ENCODE measurements at places on chromosomes 13 and 19.

- DNase-seq, result no peak
These were observed 248.1 kb downstream of the HS6ST3 start for GRCh38 chr13:96338030-96338429.

- DNase-seq, result no peak
These were observed 234.7 kb downstream of the NHLRC3 start for GRCh38 chr13:39272994-39273393.

GRCh38 chr13:113454936-113455335, 1.6 kb upstream of the ADPRHL1 start:
- DNase-seq, result no peak

DNA sequence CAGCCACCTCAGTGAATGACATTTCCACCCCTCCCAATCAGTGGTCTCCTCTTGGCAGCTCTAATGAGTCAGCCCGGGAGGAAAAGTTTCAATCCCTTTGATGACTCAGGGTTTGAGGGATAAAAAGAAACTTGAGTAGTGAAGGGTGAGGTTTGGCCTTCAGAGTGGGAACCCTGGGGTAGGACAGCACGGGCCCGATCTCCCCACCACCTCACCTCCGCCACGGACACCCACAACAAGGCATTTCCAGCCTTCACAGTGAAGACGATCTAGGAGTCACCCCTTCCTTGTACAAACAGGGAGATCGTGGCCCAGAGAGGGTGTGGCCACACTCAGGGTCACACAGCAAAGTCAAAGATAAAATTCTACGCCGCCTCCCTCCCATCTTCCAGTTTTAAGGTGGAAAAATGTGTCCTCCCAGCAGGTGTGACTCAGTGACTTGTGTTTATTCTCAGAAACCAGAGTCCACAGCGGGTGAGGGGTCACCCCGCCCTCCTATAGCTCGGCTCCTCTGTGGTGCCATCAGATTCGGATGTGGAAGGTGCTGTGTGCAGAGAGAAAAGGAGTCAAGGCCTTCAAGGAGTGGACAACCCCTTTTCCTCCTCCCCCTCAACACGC, 12.3 kb downstream of the CIB3 start:
- DNase-seq, result no peak

GRCh38 chr13:99375738-99376080, 68.5 kb upstream of the GPR183 start:
- DNase-seq, result peak; percentile 18

- no peak for DNase-seq
These were observed 36.7 kb downstream of the FAM124A start for GRCh38 chr13:51258612-51259548.

GRCh38 chr19:13031917-13032623, 36.8 kb downstream of the NFIX start:
- no peak for DNase-seq

DNA sequence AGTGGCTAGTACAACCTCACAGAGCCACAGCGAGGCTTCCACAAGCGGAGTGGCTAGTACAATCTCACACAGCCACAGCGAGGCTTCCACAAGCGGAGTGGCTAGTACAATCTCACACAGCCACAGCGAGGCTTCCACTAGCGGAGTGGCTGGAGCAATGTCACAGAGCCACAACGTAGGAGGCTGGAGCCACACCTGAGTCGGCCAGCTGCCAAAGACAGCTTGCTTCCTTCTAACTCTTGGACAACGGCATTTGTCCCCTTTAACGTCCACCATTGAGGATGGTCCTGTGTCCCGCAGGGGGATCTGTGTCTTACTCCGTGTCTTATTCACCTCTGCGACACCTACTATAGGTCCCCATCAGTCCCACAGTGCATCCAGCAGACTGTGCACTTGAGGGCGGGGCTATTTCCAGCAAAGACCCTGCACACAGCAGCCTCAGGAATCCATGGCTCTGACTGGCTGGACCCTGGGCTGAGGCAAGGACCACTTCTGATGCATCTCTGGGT, 3.7 kb downstream of the ZNF787 start:
- DNase-seq, result no peak

DNA sequence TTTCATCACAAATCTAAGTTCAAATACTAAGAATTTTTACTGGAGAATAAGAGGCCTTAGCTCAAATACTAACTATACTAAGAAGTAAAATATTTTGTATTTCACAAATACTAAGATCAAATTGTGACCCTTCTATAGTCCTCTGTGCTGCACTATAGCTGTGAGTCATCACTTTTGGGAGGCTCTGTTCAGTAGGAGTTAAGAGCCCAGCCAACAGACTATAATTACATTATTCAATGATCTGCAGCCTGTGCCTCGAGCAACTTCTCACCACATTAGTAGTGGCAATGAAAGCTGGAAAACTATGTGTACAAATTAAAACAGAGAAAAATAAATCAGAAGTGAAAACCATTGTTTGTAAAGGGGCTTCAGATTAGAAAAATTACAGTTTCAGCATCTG, 147.3 kb upstream of the GPC6 start:
- no peak for DNase-seq

DNA sequence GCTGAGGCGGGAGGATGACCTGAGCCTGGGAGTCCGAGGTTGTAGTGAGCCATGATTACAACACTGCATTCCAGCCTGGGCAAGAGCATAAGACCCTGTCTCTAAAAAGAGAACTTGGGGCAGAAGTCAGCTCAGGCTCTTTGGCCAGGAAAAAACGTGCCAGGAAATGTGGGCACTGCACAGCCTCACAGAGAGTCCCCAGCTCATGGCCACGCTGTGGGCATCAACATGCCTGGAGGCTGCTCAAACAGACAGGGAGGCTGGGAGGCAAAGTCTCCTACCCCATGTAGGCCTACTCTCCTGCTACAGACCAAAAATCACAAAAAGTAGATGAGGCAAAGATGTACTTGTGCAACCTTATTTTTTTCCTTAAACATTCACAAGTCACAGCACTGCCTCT, 49.4 kb downstream of the PEPD start:
- no peak for DNase-seq

DNA sequence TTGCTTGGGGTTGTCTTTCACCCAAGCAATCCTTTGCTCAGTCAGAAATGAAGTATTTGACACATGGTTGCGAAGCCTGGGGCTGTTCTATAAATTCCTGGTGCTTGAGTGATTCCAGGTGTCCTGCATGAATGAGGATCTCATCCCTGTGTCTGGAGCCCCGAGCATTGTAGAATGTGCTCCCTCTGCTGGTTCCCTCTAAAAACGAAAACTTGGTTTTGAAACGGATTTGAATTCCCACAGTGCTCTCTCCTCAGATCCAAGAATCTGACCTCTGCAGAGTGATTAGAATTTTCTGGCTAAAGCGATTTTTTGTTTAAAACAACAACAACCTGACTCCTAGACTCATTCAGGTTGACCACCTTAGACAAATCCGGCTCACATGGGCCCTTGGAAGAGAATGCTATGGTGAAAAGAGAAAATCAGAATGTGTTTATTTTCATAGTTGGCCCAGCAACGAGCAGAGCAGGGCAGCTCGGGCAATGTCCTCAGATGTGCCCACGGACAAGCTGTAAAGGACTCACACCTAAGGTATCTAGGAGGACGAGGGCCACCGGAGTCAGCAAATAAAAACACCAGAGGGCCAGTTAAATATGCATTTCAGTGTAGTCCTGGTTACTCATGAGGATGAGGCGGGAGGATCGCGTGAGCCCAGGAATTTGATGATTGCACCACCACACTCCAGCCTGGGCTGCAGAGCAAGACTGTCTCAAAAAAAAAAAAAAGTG, 8.7 kb upstream of the ATP12A start:
- DNase-seq, result no peak

GRCh38 chr13:36666477-36667229, 7.2 kb upstream of the SERTM1 start:
- no peak for DNase-seq

- DNase-seq, result no peak
These were observed 715.7 kb downstream of the SLITRK1 start for GRCh38 chr13:83166550-83166949.

DNA sequence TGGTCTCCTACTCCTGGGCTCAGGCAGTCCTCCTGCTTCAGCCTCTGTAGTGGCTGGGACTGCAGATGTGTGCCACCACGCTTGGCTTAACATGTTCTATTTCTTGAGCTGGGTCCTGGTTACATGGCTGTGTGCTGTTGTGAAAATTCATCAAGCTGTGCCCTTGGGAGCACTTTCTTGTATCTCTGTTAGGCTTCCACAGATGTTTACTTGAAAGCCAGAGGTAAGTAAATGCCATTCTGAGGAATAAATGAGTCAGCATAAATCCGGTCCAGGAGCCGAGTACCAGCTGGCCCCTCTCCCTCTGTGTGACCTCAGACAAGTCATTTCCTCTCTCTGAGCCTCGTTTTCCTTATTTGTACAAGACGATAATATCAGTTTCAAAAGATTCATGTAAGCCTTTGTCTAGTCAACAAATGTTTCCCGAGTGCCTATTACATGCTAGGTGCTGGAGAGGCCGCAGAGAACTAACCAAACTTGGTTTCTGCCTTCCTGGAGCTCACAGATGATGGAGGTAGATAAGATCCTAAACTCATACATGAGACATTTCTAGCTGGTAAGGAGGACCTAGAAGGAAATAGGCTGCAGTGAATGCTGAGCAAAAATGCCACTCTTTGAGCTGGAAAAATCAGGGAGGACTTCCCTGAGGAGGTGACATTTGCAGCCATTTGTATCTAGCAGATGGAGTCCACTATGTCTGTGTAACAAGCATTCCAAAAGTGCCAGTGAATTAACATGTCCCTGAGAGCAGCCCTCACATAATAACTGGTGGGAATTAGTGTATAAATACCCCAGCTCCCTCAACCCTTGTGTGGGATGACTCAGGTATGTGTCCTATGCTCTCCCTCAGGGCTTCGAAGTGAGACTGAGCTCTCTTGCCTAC, 2.7 kb upstream of the RASAL3 start:
- peak; percentile 75 for DNase-seq

- DNase-seq, result no peak
These were observed 15.2 kb upstream of the F7 start for GRCh38 chr13:113090415-113090770.

DNA sequence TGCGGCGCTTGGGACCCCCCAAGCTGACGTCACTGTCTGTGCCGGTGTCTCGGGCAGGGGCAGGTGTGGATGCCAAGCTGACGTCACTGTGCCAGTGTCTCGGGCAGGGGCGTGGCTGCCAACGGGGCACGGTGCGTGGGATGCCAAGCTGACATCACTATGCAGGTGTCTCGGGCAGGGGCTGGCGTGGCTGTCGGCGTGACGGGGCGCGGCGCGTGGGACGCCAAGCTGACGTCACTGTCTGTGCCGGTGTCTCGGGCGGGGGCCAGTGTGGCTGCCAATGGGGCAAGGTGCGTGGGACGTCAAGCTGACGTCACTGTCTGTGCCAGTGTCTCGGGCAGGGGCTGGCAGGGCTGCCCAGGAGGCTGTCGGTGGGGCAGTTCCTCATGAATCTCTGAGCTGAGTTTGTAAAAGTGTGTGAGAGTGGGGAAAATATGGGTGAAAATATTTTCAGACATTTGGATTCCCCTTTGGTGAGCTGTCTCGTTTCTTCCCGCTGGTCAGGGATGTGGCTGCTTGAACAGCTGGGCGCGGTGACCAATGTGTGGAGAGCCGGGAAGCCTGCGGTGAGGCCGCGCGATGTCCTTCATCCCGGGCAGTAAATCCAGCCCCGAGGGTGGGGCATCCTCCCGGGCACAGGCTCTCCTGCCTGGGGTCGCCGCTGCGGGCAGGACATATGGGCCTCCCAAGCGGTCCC, 25.2 kb downstream of the MCF2L start:
- no peak for DNase-seq

- no peak for DNase-seq
These were observed 13.6 kb downstream of the LCP1 start for GRCh38 chr13:46168341-46168740.

GRCh38 chr19:18214779-18215433, 11.1 kb upstream of the RAB3A start:
- DNase-seq, result no peak

- DNase-seq, result no peak
These were observed 141.9 kb downstream of the TEX29 start for GRCh38 chr13:111462221-111462764.

GRCh38 chr13:112721198-112722104, 31.6 kb downstream of the ATP11A start:
- no peak for DNase-seq

DNA sequence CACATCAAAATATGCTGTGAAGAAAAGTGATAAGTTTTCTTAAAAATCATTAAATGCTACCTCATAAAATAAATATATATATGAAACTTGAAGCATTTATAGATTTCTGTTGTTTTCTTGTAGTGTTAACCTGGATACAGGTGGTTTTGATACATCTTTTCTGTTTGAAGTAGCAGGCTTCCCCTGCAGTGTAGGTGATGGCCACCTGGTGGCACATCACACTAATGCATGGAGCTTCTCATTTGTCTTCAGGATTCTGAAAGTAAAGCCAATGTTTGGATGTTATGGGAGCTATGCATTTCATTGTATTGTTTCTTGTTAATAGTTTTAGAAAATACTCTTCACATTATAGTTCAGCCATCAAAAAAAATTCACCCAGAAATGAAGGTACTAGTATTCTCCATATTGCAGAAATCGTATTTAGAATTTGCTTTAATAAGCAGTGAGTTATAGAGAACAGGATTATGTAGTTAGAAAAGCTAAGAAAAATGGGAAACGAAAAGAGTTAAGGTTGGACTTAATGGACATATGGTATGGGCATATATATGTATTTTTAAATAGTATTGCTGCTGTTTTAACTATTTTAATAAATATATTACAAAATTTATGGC, 18.7 kb downstream of the GPR180 start:
- no peak for DNase-seq

GRCh38 chr13:63409791-63410351, 1994.2 kb upstream of the PCDH20 start:
- DNase-seq, result no peak

GRCh38 chr19:29188289-29189032, 24.5 kb downstream of the UQCRFS1 start:
- DNase-seq, result no peak

GRCh38 chr19:28530406-28531035, 682.4 kb downstream of the UQCRFS1 start:
- no peak for DNase-seq

DNA sequence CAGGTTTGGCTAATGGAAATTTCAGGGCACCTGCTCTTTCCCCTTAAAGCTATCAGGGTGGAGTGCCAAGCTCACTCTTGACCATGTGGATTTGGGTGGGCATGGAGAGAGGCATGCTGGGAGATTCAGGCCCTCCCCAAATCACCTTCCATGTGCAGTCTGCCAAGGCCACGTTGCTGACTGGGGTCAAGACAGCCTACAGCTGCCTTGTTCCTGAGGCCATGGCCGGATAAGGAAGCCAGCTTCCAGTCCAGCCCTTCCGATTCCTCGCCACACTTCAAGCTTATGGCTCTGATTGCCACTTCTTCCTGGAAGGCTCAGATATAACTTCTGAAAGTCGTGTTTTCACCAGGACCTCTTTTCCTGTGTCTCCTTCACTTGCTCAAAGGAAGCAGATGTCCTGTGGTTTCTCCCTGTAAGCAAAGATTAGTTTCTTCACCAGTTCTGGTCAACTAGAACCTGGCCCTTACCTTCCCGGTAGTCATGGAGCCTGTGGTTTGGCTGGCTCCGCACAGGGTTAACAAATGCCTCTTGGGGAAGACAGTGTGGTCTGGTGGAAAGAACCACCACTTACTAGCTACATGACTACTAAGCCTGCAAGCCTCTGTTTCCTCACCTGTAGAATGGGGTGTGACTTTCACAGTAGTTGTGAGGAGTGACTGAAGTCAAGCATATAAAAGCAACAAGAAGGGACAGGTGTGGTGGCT, 16.1 kb upstream of the TPT1 start:
- no peak for DNase-seq

All from CD8-positive, alpha-beta T cell (primary cell).